ENCODE measurements at places on chromosomes 12 and 14. TPM values are rescaled to one million over a fixed set of nuclear protein-coding genes. Genes with fewer than 3 reads are reported as not detected.

The SLC5A8 gene
- not detected for total RNA-seq

GRCh38 chr12:120666571-120667390, 20.2 kb upstream of the MLEC start:
- DNase-seq, result no peak

DNA sequence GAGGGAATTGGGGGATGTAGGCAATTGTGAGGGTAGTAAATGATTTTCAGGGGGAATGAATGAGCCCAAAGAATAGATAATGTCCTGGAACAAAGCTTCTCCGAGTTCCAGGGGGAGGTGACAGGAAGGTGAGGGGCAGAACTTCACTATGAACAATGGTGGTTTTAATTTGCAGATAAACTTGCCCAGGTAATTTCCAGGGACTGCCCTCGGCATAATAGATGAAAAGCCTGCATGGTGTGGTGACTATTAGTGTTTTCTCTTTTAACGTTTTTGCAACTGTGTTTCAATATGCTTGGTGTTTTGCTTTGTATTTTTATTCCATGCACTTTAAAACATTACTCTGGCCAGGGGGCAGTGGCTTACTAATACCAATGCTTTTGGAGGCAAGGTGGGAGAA, 325.2 kb upstream of the RGS6 start:
- no peak for DNase-seq

DNA sequence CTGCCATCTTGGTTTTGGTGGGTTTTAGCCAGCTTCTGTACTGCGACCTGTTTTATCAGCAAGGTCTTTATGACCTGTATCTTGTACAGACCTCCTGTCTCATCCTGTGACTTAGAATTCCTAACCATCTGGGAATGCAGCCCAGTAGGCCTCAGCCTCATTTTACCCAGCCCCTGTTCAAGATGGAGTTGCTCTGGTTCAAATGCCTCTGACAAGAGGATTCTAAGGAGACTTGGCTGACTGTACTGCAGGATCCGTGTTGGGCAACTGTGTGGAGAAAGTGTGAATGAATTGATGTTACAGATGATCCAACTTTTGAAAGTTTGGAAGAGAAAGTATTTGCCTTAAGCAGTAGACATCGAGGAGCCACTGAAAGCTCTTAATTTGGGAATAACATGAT, 91.0 kb downstream of the TTLL5 start:
- no peak for DNase-seq

DNA sequence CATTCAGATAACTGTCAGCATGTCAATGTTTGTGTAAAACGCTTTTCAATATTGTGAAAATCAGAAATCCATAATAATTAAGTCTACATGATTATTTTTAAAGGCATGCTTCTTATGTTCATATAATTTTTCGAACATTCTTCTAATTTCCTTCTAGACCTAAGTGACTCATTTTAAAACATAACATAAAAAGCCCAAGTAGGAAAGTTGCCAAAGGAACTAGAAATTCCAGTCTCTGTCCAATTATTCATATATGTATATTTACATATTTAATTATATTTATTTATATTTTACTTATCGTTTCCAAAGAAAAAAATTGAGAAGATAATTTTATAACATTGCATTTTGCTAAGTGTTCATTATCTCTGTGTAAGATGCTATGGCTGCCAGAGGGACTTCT, 110.4 kb downstream of the TMTC1 start:
- DNase-seq, result peak; percentile 16

GRCh38 chr14:56554301-56554700, 25.3 kb upstream of the TMEM260 start:
- no peak for DNase-seq

DNA sequence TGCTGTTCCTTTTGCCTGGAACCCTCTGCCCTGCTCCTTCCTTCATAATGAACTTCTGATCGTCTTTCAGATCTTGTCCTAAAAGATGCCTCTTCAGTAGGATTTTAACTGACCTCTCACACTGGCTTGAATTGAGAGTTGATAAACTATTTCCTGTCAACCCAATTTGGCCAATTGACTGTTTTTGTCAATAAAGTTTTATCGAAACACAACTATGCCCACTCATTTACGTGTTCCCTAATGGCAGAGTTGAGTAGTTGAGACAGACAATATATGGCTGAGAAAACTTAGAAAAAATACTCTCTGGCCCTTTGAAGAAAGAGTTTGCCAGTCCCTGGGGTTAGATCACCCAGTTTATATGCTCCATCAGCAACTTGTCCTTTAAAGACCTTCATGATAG, 171.7 kb upstream of the TBX3 start:
- DNase-seq, result no peak

DNA sequence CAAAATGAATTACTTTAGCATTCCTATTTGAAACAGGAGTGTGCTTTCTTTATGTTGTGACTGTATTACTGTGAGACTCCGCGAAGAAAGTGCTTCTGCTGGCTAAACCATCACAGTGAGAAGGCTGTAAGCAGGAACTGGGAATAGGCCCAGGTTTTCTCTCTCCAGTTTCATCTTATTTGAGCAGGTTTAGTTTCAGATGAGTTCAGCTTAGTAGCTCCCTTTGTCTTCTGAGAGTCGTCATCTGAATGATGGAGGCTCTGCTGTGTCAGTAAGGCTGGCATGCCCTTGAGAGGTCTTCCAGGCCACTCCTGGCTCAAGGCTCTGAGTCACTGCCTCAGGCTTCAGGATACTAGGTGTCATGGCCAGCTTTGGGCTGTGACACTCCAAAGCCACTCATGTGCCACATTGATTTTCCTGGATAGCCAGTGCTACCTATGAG, 205.6 kb upstream of the RGS6 start:
- no peak for DNase-seq

DNA sequence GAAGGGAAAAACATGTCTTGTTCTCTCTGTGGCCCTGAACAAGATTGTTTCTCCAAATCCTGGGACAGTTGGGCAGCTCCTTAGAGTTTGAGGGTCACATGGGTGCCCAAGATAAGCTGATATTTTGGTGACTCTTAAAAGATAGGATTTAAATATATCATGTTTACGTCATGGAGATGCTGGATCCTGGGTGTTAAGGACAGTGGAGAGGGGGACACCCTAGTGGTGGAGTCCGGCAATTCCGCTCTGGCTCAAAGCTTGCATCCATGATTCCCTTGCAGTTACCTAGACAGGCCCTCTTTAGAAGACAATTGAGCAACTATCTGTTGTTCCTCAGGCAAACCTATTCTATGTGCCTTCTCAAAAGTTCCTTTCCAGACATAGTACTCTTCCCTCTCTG, 101.8 kb downstream of the CMKLR1 start:
- no peak for DNase-seq

DNA sequence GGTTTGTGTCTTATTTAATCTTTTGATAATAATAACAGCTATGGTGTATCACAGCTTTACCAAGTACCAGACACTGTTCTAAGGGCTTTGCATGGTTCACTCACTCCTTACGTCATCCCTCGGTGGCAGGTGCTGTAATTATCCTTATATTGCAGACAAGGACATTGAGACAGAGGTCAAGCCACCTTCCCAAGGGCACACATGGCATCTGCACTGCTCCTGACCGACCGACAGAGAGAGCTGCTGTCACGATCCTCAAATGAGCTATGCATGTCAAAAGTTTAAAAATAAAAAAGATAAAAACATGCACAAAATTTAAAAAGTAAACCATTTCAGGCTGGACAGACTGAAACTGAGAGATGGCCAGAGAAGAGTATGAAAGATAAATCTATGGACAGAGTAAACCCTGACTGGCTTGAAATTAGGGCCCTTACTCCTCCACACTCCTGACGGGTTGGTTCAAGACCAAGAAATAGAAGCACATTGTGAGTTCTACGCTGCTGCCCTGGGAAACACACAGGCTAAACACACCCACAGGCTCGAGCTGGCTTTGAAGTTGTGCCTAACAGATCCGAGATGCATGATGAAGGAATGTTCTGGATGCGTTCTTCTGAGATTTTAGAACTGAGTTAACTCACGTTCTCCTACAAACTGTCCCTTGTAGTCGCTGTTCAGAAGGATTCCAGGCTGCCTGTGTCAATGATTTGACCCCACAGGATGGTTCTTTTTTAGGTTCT, 268.7 kb downstream of the ZFP36L1 start:
- no peak for DNase-seq

DNA sequence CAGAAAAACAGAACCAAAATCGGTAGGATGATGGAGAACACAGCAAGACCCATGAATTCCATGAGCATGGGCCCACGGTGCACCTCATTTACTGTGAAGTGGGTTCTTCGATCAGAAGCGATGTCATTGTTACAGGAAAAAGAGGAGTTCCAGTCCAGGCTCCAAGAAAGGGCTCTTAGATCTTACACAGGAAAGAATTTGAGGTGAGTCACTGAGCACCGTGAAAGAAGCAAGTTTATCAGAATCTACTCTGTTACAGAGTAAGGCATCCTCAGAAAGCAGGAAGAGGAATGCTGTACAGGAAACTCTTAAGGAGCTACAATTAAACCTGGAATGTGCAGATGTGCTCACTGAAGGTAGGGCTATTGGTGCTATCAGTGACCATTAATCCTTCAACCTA, 11.6 kb upstream of the CHFR start:
- DNase-seq, result peak; percentile 33

DNA sequence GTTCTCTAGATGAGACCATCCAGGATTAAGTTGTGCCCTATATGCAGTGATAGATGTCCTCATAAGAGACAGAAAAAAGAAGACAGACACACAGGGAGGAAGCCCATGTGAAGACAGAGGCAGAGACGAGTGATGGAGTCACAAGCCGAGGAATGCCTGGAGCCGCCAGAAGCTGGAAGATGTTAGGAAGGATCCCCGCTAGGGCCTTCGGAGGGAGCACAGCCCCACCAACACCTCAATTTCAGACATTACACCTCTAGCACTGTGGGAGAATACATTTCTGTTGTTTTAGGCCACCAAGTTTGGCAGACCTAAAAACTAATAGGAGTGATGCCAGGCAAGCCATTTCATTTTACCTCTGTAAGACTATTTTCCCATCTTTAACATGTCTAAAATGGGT, 458.5 kb downstream of the MED13L start:
- DNase-seq, result no peak

GRCh38 chr12:86838711-86839110, 582.5 kb upstream of the MGAT4C start:
- no peak for DNase-seq

GRCh38 chr12:91561958-91562325, 379.3 kb upstream of the DCN start:
- no peak for DNase-seq

GRCh38 chr14:78153064-78153341, 17.2 kb upstream of the NRXN3 start:
- DNase-seq, result peak; percentile 40

GRCh38 chr12:24853588-24853987, 95.3 kb downstream of the BCAT1 start:
- peak; percentile 85 for DNase-seq

- peak; percentile 78 for DNase-seq
Measured at GRCh38 chr12:77214136-77214535, 148.8 kb upstream of the E2F7 start.

DNA sequence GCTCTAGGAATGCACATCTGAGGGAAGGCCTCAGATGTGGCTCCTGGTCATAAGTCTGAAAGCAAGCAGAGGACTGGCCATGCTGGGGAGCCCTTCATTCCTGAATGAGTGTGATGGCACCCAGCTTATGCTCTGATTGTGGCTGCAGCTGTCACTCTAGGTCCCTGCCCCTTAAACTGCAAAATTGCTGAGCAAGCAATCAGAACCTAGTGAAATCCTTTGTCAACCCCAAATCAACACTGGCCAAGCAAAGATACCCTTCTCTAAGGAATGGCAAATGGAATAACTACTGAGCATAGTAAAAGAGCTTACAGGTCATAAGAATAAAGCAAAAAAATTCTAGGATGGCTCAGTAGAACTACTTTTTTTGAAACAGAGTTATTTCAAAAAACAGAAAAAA, 4.3 kb upstream of the PLEKHG7 start:
- DNase-seq, result no peak

GRCh38 chr12:51687177-51687576, 96.1 kb downstream of the SCN8A start:
- DNase-seq, result no peak
